ENCODE measurements at places on chromosomes 6 and 20.
A peak's percentile ranks its signal among the peaks of the same experiment; 100 is the strongest.

GRCh38 chr6:5730585-5731263 lies 276.0 kb downstream of the NRN1 start:
- DNase-seq, result no peak

DNA sequence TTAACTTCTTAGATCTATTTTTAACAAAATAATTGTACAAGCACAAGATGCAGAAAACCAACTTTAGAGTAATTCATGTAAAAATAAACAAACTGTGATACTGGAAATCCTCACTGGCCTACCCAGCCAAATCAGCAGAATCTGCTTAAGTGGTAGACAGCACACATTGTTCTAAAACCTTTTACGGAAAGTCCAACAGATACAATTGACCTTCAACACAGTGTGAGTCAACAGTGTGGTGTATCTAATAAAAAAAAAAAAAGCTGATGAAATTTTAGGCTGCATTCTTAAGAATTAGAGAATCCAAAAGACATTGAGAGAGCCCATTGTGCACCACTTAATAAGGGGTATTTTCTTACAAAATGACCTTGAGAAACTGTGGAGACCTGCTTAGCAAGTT lies 174.5 kb downstream of the COL21A1 start:
- DNase-seq, result no peak

DNA sequence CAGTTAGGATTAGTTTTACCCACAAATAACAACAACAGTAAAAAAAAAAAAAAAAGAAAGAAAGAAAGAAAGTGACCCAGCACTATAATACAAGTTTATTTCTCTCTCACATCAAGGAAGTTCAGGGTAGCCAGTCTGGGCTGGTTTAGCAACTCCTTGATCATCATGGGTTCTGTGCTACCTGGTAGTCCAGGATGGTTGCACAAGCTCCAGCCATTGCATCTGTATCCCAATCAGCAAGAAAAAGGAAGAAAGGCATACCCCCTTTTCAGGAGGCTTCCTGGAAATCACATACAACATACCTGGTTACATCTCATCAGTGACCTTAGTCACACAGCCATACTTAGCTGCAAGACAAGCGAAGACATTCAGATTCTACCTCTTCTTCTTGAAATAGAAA lies 128.5 kb downstream of the MTHFD1L start:
- DNase-seq, result no peak

GRCh38 chr6:125533710-125534397 lies 215.6 kb upstream of the HEY2 start:
- peak; percentile 18 for DNase-seq

- no peak for DNase-seq
These were observed 114.9 kb upstream of the ADGRF1 start for GRCh38 chr6:47157063-47157462.

DNA sequence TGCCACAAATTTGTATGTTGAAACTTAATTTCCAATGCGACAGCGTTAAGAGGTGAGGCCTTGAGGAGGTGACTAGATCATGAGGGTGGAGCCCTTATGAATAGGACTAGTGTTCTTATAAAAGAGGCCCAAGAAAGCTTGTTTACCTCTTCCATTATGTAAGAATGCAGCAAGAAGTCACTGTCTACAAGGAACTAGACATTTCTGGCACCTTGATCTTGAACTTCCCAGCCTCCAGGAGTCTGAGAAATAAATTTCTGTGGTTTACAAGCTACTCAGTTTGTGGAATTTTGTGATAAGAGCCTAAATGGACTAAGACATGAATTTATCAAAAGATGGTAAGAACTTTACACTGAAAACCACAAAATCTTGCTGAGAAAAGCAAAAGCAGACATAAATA lies 173.6 kb upstream of the SGK1 start:
- no peak for DNase-seq

DNA sequence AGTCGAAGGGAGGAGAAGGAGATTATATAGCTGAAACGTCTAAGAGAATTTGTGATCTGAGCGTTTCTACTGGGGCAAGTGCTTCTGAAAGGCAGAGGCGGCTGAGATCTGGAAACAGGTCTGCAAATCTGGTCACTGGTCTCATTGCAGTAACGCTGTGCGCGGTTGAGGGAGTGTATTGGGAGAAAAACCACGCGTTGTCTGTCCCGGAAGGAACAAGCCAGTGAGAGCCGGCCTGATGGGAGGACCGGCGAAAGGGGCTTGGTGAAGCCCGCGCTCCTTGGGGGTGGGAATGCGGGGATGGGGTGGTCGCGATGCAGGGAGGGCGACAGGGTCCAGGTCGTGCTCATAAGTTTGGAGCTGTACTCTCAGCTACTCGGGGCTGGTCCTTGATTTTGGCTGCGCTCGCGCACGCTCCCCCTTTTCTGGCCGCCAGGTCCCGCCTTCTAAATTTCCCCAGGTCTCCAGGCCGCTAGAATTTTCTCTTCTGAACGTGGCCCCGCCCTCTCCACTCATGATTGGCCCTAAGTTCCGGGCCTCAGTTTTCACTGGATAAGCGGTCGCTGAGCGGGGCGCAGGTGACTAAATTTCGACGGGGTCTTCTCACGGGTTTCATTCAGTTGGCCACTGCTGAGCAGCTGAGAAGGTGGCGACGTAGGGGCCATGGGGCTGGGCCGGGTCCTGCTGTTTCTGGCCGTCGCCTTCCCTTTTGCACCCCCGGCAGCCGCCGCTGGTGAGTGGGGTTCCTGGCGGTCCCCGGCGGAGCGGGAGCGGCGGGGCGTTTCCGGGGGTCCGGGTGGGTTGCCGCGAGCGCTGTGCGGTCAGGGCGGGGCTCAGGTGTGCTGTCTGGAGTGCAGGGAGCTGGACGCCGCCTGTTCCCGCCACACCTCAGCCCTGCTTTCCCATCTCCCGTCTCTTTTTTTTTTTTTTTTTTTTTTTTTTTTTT lies at the start of gene MICB:
Gene MICB (plus strand): TSS at position 615 of the 946 bp plus-strand sequence. CDS start 49 bp downstream, at position 664.
- DNase-seq, result peak; percentile 74

GRCh38 chr6:4402477-4402976 lies 267.2 kb upstream of the ECI2 start:
- peak; percentile 4 for DNase-seq

- peak; percentile 47 for DNase-seq
These were observed 82.3 kb upstream of the RIPOR2 start for GRCh38 chr6:25017932-25018567.

DNA sequence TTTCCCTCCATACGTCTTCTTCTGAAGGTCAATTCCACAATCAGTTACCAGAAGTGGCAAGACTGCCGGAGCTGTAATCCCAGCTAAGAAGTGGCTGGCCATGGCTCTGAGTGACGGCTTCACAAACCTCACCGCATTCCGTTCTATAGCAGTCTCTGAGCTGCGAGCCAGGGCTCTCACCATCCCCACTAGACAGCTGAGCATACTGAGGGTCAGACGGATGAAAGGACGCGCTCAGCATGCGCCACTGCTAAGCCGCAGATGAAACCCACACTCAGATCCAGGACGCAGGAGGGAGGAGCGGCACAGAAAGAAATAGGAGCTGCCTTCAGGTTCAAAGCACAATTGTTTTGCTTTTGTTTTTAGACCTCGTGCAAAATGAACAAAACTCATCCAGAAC lies 97.9 kb downstream of the ANKRD60 start:
- DNase-seq, result no peak

DNA sequence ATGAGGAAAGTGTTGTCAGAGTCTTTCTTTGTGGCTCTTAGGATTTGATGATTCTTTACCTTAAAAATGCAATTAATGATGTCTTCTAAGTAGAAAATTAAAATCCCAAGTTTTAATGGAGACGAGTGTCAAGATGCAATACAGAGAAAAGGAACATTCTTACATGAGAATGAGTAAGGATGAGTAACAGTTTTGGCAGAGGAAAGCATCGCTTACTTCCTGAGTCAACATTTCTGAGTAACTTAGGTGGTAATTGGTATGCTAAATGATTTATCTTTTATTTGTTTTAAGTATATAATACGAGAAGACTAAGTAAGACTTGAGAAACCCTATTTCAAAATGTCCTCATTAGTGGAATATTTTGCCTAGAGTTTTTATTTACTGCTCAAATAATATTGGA lies 101.3 kb downstream of the RTN4IP1 start:
- DNase-seq, result peak; percentile 90

DNA sequence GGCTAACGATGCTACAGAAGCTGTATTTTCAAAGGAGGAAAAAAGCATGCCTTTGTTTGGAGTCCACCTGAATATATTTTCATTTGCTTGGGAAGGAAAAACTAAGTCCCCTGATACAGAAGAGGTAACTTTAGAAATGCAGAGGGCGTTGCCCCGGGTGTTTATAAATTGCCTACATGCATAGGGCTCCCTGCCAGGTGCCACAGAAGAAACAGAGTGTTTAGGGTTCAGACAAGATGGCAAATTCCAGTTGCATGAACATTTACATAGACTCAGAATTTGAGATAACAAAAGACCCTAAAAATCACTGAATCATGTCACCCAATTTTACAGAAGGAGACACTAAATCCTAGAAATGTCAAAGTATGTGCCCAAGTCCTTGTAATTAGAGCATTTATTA lies 19.9 kb downstream of the RIN2 start:
- DNase-seq, result no peak

DNA sequence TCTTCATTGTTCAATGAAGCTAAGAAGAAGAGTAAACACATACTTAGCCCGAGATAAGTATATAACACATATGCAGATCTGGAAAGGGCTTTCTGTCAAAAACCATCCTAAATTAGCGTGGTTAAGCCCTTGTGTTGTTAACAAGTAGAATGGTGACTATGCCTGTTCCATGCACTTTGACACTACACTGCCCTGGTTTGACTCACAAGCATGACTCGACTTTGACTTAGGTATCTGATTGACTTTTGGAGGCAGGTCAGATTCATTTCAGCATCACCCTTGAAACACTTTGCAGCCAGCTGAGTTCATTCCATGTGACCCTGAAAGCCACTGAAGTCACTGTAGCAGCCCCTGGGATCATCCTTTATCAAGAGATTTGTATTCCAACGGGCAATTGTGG lies 239.8 kb downstream of the TBX18 start:
- DNase-seq, result no peak

DNA sequence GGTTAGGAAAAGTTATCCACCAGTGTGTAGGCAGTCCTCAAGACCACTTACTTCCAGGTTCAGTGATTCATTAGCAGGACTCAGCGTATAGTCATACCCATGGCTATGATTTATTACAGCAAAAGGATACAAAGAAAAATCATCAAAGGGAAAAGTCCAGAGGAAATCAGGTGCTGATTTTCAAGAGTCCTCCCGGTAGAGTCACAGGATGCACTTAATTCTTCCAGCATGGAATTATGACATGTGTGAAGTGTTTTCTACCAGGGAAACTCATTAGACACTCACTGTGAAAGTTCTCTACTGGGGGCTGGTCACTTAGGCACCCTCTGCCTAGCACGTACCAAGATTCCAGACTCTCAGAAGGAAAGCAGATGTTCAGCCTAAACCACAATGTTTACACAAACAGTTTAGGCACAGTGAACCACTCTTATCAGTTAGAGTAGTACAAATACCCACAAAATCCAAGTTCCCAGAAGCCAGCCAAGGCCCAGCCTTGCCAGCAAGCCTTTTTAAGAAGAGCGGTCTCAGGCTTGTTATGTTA lies 10.2 kb downstream of the WFDC3 start:
- peak; percentile 80 for DNase-seq

GRCh38 chr6:11710311-11710761 lies 68.3 kb downstream of the ADTRP start:
- DNase-seq, result peak; percentile 8

DNA sequence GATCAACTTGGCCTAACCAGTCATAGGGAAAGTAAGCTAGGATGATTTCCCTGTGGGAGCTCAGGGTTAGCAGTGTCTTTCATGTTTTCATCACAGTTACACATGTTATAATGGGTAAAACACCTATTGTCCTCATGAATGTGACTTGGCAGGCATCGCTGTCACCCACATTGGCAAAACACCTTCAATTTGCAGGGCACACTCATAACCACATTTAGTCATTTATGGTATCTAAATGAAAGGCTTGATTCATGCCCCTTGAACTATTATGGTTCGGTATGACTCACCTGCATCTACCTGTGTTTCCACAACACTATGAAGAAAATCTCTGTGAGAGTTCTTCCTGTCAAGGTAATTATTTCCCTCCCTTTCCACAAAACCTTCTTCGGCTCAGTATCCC lies 49.2 kb downstream of the FRK start:
- DNase-seq, result no peak

DNA sequence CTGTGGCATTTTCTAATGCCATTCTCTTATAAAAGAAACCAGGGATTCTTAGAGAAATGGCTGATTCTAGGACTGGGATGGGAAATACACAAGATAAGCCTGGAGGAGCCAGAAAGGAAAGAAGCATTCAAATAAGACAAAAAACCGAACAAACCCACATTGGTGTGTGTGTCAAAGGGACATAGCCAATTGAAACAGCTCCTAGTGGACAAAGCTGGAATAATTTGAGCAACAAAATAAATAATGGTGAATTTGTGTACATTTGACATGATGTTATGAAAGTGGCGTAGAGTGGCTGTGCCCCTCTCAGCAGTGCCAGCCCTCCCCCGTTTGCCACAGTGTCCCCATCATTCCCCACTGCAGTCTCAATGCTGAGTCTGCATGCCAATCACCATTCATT lies 55.5 kb downstream of the B3GAT2 start:
- DNase-seq, result no peak

GRCh38 chr6:12112540-12113189 lies 100.6 kb downstream of the HIVEP1 start:
- no peak for DNase-seq

GRCh38 chr6:51536728-51537127 lies 550.7 kb downstream of the PKHD1 start:
- no peak for DNase-seq

- DNase-seq, result no peak
These were observed 11.9 kb downstream of the CCDC167 start for GRCh38 chr6:37487591-37488380.

- DNase-seq, result no peak
These were observed 324.9 kb downstream of the ZFAND3 start for GRCh38 chr6:38144365-38144945.

GRCh38 chr6:143743301-143744166 lies 65.8 kb downstream of the PHACTR2 start:
- no peak for DNase-seq

DNA sequence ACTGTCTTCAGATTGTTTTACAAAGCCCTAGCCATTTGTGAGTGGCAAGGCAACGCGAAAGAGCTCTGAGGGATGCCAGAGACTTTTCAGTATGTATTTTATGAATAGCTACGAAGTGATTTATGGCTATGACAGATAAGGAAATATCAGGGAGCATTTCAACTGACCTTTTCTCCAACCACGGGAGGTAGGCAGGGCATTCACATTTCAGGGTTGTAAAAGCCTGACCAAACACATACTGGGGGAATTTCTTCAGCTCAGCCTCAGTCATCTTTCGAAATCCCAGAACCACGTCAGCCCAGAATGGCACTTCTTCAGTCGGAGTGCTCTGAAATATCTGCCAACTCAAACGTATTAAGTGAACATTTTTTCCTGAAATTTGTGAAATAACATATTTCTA lies 10.8 kb downstream of the DDO start:
- no peak for DNase-seq

Data from kidney glomerular epithelial cell (primary cell).